ENCODE measurements at places on chromosomes 2 and 18. TPM values are rescaled to one million over a fixed set of nuclear protein-coding genes. Genes with fewer than 3 reads are reported as not detected.
A peak's percentile ranks its signal among the peaks of the same experiment; 100 is the strongest.

Gene MAP3K19
- not detected for total RNA-seq

- no peak for DNase-seq
These were observed 177.6 kb downstream of the BABAM2 start for GRCh38 chr2:28068088-28068487.

GRCh38 chr2:134014196-134014960 is 239.5 kb upstream of the MGAT5 start:
- DNase-seq: no peak

GRCh38 chr2:216535454-216535995 is 36.9 kb downstream of the RPL37A start:
- peak; percentile 82 for DNase-seq

- no peak for DNase-seq
These were observed 594 bp downstream of the ITM2C start for GRCh38 chr2:230865307-230865765.

DNA sequence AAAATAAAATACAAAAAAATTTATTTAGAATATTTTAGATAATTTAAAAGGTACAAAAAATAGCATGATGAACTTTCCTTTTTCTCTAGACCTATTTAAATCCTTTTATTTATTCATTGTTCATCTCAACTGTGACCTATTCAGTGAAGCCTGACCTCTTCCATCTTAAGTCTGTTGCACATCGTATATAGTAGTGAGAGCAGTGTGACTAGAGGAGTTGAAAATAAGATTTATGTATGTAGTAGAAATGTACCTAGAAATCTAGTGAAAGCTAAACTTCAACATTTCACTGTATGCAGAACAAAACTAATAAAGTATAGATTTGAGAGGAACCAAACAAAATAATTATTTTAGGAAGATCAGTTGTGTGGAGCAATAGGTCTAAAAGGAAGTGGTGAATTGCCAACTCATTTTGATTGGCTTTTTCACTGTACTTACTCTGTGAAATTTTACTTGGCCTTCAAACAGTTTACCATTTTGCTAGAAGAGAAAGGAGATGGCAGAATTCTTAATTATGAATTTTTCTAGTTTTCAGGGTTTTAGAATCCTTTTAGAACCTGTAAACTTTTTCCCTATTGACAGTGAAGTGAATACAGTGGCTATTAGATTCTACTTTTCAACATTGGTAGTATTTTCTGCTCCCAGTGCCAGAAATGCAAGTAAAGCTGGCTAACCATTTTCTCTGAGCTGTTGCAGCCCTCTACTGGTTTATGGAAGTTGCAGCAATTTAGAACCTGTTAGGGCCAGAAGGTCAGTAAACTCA is 11.0 kb downstream of the ANKRD12 start:
- DNase-seq: no peak

DNA sequence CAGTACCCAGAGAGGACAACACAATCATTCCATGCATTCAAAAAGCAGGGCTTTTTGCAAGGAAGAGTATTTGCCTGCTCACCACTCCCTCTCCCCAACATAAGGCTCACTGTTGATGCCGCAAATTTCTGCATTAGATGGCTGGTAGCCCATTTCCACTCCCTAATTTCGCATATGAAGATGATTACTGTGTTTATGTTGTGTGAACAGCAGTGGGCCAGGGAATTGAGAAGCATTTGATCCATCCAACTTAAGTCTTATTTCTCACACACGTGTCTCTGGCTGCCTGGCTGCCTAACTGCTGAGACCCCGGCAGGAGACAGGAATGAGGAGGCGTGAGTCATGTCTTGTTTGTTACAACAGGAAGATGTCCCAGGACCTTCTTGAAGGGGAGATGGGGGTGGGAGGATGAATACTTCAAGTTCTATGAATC is 294.1 kb downstream of the ALK start:
- DNase-seq: no peak

Data from left cardiac atrium (tissue), 4 donors.